ENCODE measurements at places on chromosomes 2 and 18.
A peak's percentile ranks its signal among the peaks of the same experiment; 100 is the strongest.

DNA sequence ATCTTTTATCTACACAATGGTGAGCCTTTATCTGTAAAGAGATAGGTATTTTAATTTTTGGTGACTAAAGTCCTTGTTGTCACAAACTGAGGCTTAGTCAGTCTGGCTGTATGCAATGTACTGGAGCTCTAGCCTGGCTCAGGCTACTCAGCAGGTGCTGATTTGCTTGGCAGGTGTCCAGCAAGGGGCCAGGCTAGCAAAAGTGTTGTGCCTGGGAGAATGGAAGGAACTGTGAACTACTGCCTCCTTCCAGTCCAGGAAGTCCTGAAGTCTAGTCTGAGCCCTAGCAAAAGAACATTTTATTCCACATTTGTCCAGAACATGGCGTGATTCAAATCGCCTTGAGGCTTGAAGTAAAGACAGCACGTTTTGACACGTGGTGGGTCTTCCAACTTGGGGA lies 260.5 kb downstream of the CCDC85A start:
- DNase-seq = no peak

DNA sequence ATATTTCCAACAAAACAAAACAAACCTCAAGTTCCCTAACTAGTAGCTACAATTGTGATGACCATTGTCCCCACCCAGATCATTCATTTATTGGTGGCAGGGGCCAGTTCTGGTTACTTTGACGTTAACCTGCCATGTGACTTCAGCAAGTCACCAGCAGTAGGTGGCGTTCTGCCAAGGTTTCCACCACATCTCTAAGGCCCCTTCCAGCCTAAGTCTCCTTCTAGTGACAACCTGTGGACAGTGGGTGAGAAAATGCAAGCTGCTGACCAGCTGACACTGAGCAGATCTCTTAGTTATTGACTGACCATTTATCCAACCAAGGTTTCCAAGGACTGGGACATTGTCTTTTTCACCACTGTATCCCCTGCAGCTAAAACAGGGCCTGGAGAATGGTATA lies 98.4 kb downstream of the GPR39 start:
- DNase-seq = no peak

GRCh38 chr18:57869221-57869620 lies 66.1 kb upstream of the ATP8B1 start:
- DNase-seq = no peak

GRCh38 chr18:75322206-75322605 lies 105.3 kb downstream of the SMIM21 start:
- no peak for DNase-seq

- DNase-seq = no peak
These were observed 16.6 kb downstream of the RBFA start for GRCh38 chr18:80050797-80051196.

- DNase-seq = no peak
These were observed 79.8 kb downstream of the MGAT5 start for GRCh38 chr2:134333646-134334189.

- peak; percentile 49 for DNase-seq
These were observed 2.5 kb upstream of the CNDP2 start for GRCh38 chr18:74493689-74494088.

DNA sequence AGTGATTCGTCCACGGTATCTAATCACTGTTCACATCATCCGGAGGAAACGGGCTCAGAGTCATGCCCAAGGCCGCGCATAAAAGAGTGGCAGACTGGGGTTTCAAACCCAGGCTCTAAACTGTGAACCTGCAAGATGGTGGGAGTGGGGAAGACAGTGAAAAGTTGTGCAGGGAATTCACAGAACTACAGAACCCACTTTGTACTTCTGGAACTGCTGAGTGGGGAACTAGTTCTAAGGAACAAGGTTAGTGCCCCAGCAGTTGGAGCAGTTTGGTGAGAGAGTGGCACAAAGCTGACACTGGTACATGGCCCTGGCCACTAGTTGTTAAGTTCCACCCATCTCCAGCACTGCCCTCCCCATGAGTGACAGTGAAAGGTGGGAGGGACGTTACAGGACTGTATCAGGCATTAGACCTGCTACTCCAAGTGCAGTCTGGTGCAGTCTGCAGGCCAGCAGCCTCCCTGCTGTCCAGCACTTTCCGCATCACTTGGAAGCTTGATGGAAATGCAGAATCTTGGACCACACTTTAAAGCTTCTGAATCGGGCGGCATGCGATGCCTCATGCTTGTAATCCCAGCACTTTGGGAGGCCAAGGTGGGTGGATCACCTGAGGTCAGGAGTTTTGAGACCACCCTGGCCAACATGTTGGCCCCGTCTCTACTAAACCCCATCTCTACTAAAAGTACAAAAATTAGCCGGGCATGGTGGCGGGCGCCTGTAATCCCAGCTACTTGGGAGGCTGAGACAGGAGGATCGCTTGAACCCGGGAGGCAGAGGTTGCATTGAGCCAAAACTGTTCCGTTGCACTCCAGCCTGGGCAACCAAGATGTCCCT lies 47.3 kb downstream of the C2orf42 start:
- DNase-seq = no peak

DNA sequence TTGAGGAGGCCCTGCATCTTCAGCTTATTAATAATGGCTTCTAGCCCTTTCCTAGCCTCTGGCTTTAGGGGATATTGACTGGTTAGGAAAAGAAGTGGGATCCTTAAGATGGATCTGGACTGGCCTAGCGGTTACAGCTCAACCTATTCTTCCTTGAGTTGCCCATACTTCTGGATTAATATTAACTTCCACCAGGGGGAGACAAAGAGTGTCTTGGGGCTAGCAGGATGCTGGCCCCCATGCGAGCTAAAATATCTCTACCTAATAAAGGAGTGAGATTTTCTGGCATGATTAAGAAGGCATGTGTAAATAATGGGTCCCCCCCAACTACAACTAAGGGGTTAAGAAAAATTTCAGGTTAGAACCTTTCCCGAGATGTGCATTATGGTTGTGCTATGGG lies 23.2 kb upstream of the PLA2R1 start:
- no peak for DNase-seq

Data from activated CD4-positive, alpha-beta T cell treated with anti-CD3 and anti-CD28 coated beads, Interleukin-2, amount 50 U/mL, for 48 hours (primary cell).